ENCODE measurements at places on chromosomes 1 and 21.

DNA sequence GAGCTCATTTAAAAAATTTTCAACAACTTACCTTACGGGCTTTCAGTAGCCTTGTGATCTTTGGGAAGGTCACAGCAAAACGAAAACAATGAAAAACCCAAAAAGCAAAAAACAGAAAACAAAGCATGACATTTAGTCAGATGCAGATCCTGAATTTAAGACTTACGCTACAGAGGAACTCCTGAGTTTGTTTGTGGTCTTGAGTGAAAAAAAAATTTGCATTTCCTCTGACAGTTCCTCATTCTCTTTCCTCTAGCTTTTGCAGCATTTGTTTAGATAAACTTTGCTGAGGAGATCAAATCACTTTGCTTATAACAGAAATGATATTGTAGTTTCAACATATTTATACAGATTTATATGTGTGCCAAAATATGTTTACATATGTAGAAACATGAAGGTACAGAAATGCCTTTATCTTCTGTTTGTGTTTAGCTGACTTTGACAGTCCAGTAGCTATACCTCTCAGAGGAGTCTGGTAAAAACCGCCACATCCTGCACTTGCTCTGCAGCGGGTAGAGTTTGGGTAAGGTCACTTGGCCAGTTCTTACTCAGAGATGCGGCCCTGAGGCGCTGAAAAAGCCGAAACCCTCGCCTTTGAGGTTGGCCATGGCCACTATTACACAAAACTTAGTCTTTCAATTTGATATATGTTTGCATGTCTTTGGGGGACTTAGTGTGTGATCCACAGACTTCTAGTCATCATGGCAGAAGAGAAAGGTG is 142.5 kb downstream of the TNR start:
- DNase-seq = no peak

DNA sequence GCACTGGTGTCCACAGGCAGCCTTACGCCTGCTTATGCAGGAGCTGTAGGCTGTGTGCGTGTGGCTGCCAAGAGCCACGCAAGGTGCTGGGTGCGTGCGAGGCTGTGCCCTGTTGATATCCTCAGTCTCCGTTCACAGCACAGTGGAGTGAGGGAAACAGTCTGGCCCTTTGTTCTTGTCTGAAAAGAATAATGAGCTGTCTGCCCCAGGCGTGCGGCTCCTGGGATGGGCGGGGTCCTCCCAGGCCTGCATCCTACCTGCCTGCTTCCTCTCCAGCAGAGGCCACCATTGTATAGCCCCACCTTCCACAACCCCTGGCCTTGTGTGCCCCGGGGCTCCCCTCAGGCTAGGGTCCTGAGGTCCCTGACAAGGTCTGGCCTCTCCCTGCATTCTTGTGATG is 47.0 kb upstream of the KDM4A start:
- DNase-seq = no peak

- no peak for DNase-seq
Measured at GRCh38 chr1:227112538-227112937, 172.4 kb downstream of the COQ8A start.

GRCh38 chr1:203686091-203686632 is 59.5 kb downstream of the ATP2B4 start:
- DNase-seq = no peak

GRCh38 chr1:220803401-220804201 is 16.9 kb downstream of the MTARC1 start:
- no peak for DNase-seq

DNA sequence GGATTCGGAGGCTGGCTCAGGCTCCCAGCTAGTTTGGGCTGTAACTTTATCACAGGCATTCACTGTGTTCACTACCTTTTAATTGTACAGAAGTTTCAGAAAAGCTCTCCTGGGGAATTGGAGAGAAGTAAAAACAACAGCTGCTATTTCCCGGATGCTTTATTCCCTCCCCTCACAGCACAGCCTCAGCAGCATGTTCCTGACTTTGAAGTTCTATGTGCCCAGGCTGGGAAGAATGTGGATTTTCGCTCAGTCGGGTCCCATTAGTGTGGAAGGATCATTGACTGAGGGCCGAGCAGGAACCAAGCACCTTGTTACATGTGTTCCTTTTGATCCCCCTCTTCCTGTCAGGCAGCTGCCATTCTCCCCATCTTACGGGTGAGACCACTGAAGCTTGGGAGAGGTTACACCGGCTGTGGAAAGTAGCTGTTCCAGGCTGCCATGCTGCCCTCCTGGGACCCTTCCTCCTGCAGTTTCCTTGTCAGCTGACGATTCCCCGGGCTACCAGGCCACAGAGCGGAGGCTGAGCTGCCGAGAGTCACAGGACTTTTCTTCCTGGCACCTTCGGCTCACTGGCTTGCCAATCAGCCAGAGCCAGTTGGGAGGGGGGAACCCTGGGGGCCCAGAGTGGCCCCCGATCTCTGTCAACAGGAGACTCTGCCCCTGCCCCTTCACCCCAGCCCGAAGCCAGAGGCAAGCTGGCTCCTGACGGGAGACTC is 223.1 kb upstream of the TMEM51 start:
- DNase-seq = no peak

Measured in activated naive CD4-positive, alpha-beta T cell treated with anti-CD3 and anti-CD28 coated beads, Interleukin-2, amount 50 U/mL, for 72 hours (primary cell).